Stimulated activated CD8-positive, alpha-beta memory T cell treated with anti-CD3 and anti-CD28 coated beads, Interleukin-12 subunit alpha, Interleukin-12 subunit beta, amount 100 ng/mL, for 4 hours (primary cell): ENCODE measurements at places on chromosomes 2 and 18.

- DNase-seq, result no peak
Observed at GRCh38 chr18:5979176-5979888, 84.0 kb upstream of the TMEM200C start.

DNA sequence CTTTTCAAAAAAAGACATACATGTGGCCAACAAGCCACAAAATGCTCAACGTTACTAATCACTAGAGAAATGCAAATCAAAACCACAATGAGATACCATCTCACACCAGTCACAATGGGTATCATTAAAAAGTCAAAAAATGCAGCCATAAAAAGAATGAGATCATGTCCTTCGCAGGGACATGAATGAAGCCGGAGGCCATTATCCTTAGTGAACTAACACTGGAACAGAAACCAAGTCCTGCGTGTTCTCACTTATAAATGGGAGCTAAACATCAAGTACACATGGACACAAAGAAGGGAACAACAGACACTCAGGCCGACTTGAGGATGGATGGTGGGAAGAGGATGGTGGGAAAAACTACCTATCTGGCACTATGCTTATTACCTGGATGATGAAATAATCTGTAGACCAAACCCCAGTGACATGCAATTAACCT lies 17.8 kb upstream of the ATL2 start:
- no peak for DNase-seq

GRCh38 chr2:73993376-73993775 lies 8.7 kb downstream of the TET3 start:
- DNase-seq, result no peak

GRCh38 chr2:26414311-26414710 lies 12.6 kb downstream of the DRC1 start:
- DNase-seq, result no peak

GRCh38 chr2:66813525-66813924 lies 378.6 kb downstream of the MEIS1 start:
- no peak for DNase-seq

GRCh38 chr2:150256736-150257135 lies 230.7 kb downstream of the RND3 start:
- no peak for DNase-seq

- no peak for DNase-seq
Observed at GRCh38 chr2:197247083-197247482, 63.5 kb downstream of the ANKRD44 start.

- no peak for DNase-seq
Observed at GRCh38 chr18:61360404-61361383, 27.5 kb downstream of the CDH20 start.

- no peak for DNase-seq
Observed at GRCh38 chr2:108823286-108823685, 36.7 kb downstream of the CCDC138 start.

DNA sequence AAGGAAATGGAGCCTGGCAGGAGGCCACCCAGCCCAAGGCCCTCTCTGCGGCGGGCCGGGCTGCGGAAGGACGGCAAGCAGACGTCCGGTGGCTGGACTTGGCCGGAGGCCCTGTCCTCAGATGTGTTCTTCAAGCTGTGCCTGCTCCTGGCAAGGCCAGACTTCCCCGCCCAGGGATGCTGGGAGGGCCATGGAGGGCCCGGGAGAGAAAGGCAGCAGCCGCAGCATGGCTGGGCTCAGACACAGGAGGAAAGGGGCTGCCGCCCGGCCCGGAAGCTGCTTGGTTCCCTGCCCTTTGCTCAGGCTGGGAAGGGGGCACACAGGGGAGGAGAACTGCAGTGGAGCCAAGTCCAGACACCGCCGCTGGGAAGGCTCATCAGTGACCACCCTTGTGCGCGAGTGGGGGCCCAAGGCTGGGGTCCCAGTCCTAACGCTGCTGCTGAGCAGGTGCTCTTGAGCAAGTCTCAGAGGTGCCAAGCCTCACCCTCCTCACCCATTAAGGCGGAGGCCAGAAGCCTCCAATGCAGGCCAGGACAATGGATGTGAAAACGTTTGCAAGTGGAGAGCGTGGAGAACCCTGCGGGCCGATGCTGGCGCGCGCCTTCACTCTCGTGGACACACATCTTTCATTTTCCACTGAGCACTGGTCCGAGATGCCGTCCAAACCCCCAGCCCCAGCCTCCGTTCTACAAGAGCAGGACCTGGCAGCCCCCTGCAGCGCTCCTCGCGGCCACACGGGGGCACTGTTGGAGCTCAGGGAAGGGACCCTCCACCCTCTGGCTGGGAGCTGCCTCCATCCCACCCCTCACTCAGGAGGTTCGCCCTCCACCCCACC lies 7.9 kb downstream of the CROCC2 start:
- DNase-seq, result peak; percentile 21

DNA sequence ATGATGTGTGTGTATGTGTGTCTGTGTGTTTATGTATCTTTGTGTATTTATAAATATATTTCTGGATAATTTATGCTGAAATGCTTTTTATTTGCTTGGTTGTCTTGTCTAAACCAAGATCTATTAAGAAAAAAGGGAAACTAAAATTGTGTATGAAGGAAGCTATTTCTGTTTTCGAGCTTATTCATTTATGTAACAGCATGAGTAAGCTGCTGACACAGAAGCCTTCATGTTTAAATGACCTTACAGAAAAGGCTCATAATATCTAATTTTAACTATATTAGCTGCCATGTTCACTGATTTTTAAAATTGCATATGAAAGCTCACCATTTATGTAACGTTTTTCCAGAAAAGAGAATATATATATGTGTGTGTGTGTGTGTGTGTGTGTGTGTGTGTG lies 392.8 kb downstream of the PTH2R start:
- DNase-seq, result no peak

- DNase-seq, result no peak
Observed at GRCh38 chr2:16155366-16155765, 215.0 kb downstream of the MYCN start.

- DNase-seq, result no peak
Observed at GRCh38 chr2:142649581-142649980, 227.9 kb upstream of the KYNU start.

DNA sequence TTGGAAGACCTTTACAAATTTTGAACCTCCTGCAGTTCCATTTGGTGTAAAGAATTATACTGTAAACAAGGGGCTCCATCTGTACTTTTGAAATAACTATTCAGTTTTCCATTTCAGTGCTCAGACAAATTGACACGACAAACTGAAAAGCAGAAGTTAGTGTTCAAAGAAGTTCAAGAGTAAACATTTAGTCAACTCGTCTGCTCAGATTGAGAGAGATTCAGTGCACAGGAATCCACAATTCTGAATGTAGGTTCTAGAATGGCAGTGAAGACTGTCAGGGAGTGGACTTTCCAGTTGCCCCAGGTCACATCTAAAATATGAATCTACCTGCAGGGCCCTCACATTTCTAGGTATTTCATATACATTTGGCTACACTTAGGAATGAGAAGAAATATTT lies 322.3 kb upstream of the TCF4 start:
- DNase-seq, result no peak

GRCh38 chr2:241893265-241893664 lies 23.7 kb downstream of the RTP5 start:
- no peak for DNase-seq

DNA sequence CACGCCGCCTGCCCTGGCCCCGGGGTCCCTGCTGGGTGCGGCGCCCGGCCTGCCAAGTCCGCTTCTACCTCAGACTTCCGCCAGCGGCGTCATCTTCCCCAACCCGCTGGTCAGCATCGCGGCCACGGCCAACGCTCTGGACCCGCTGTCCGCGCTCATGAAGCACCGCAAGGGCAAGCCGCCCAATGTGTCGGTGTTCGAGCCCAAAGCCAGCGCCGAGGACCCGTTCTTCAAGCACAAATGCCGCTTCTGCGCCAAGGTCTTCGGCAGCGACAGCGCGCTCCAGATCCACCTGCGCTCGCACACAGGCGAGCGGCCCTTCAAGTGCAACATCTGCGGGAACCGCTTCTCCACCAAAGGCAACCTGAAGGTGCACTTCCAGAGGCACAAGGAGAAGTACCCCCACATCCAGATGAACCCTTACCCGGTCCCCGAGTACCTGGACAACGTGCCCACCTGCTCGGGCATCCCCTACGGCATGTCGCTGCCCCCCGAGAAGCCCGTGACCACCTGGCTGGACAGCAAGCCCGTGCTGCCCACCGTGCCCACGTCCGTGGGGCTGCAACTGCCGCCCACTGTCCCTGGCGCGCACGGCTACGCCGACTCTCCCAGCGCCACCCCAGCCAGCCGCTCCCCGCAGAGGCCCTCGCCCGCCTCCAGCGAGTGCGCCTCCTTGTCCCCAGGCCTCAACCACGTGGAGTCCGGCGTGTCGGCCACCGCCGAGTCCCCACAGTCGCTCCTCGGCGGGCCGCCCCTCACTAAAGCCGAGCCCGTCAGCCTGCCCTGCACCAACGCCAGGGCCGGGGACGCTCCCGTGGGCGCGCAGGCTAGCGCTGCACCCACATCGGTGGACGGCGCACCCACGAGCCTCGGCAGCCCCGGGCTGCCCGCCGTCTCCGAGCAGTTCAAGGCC lies 13.7 kb downstream of the SALL3 start:
- DNase-seq, result no peak

GRCh38 chr2:144211826-144212225 lies 308.1 kb downstream of the ZEB2 start:
- DNase-seq, result no peak

- no peak for DNase-seq
Observed at GRCh38 chr2:203625701-203626100, 80.7 kb upstream of the CD28 start.

- DNase-seq, result no peak
Observed at GRCh38 chr2:132734961-132735360, 65.0 kb upstream of the LYPD1 start.

GRCh38 chr18:55003695-55004094 lies 44.4 kb upstream of the CCDC68 start:
- no peak for DNase-seq

- no peak for DNase-seq
Observed at GRCh38 chr18:24876266-24876665, 415.8 kb downstream of the HRH4 start.

DNA sequence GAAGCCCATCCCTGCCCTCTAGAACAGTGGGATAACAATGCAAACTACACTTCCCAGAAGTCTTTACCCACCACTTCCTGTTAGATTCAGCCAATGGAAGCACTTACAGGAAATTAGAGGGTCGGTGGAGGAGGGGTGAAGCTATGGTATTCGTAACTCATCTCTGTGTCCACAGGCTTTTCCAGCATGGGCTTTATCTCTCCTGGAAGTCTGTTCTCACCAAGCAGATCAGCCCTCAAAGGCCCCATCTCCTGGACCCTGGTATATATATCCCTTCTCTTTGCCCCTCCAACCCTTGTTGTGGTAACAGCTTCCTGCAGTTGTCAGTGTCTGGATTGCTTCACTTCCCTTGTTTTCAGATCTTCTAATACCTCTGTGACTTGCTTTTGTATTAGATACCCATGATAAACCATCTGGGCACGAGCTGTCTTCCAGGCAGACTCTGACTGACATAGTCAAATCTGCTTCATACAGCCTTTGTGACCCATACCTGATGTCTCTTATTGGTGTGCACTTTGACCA lies 475.0 kb upstream of the POU3F3 start:
- DNase-seq, result no peak

DNA sequence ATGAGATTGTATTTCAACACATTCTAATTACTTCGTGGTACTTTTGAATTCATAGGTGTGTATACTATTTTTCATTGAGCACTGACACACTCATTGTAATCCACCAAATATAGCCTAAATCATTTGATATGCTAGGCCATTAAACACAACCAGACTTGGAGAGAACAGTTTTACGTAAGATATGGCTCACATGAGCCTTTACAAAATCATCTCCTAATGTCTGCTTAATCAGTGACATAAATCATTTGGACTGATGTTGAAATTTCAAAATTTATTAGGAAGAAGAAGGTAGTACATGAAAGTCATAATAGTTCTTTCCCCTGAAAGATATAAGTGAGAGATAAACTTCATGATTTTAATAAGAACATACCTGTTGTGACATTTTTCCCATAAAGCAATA lies 550.2 kb upstream of the LINC00305 start:
- no peak for DNase-seq

DNA sequence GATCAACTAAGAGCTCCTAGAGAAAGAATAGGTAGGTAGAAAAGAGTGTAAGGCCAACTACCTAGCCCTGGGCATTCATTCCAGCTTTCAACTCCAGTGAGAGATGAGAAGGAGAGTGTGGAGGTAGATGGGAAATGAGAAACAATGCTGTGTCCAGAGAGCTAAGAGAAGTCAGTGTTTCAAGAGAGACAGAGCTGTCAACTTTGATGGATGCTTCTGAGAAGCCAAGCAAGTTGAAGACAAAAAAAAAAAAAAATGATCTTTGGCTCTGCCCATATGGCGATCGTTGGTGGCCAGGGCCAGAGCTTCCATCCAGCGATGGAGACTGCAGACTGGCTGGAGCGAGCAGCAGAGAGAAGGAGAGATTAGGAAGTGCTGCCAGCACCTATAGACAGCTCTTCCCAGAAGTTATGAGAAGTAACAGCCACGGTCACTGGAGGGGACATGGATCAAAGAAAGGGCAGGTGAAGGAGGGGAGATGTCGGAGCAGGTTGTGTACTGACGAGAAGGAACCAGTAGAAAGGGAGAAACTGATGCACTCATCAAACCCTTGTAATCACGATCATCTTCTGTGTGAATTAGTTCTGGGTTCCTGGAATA lies 112.4 kb upstream of the PPP1CB start:
- DNase-seq, result no peak

GRCh38 chr18:75320506-75320905 lies 107.0 kb downstream of the SMIM21 start:
- no peak for DNase-seq
